ENCODE measurements at places on chromosomes 2 and 18.

DNA sequence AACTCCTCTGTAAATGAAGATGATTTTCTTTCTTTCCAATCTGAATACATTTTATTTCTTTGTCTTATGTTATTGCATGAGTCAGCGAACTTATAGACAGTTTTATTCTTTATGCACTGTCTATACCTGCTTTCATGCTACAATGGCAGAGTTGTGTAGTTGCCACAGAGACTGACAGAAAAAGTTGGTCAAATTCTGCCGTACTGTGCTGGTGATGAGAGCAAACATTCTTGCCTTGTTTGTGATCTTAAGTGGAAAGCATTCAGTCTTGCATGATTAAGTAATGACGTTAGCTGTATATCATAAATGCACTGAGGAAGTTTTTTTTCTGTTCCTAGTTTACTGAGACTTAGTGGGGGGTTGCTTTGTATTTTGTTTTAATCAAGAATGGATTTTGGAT is 32.9 kb downstream of the ZC3H15 start:
- DNase-seq, result no peak

DNA sequence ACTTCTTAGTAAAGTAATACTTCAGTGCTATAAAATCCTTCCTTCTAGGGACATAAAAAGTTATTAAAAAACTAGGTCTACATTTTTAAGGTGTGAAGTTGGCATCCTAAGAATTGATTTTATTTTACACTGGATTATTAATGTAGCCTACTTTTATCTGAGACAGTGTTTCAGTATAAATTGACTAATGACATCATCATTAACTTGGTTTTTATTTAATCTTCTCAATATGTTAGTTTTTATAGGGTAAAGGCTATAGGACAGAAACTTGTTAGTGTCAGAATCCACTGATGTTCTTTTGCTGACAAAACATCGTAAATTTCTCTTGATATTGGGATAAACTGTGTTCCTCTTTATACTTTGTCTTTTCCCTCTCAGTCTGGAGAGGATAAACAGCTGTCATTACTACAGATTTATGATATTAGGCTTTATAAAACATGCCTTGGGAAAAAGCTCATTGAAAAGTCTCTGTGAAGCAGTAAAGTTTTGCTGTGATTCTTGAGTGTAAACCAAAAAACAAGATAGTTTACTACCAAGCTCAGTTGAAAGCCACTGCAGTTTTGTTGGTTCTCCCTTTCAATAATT is 569.9 kb downstream of the EPHA4 start:
- DNase-seq, result no peak

- peak; percentile 44 for DNase-seq
Measured at GRCh38 chr2:177812713-177813396, 259.7 kb downstream of the PDE11A start.

DNA sequence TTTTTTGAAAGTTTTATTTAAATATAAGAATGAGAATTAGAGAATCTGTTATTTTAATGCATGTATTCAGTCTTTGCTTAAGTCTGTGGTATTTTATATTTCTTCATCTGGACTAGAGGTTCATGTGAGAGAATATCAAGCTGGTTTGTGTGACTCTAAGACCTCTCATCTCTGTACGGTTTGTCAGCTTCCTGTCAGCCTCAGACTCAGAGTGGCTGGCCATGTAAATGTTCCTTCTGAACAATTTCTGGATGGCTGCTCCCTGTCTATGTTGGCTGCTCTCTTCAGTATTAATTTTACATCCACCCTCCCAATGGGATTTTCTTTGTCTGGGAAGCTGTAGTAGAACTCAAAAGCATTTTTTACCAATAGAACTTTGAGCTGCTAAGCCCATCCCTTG is 225.3 kb upstream of the THUMPD2 start:
- DNase-seq, result no peak

DNA sequence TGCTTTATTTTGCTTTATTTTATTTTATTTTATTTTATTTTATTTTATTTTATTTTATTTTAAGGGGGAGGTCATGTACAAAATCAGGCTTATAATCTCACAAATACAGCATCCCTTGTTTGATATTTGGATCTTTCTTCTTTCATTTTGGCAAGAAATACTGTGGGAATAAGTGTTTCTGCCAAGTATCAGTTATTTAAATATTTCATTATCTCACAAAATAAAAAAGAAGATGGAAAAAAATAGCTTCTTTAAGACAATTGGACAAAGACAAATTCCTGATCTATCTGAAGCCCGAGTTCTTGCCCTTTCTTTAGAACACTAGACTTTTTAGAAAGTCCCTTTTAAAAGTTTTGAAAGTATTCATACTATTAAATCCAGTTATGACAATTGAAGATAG is 560.5 kb upstream of the ZEB2 start:
- no peak for DNase-seq

- no peak for DNase-seq
Measured at GRCh38 chr2:189188115-189188805, 8.7 kb upstream of the COL5A2 start.

- no peak for DNase-seq
Measured at GRCh38 chr18:54776282-54776977, 51.8 kb upstream of the RAB27B start.

GRCh38 chr2:19021100-19021476 is 337.3 kb downstream of the OSR1 start:
- no peak for DNase-seq

DNA sequence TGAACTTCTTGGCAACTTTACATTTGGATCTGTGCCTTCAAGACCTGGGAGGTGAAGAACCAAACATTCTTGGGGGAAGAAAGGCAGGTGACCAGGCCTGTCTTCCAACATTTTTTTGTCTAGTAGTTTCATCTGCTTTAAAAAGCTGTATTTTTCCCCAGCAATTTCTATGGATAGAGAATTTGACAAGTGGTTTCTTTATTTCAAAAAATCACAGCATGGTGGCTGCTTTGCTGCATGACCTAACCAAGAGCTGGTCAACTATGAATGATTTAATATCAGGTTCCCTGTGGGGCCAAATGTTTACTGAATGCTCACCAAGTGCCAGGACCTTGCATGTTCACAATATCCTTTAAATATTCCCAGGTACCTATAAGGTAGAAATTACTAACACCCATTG is 19.1 kb downstream of the LRP2 start:
- DNase-seq, result no peak

- no peak for DNase-seq
Measured at GRCh38 chr2:189683348-189683747, 8.9 kb downstream of the ANKAR start.
